T47D (cell line): ENCODE measurements at places on chromosomes 6 and 20.

DNA sequence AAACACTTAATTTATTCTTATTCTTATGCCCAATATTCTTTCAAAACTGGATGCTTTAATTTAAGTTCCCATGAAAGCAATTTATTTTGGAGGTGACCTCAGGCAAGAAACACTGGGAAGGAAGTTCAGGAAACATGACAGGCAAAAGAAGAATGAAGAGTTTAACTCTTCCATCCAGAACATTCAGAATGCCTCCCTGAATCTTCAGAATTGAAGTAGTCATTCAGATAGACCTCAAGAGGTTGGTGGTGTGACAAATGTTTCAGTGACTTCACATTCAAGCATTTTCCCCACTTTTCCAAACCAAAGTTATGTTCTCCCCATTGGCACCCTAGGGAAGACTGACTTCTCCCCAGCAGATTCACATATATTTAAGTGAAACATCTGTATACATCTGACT lies 110.5 kb downstream of the HAO1 start:
- DNase-seq, result no peak

DNA sequence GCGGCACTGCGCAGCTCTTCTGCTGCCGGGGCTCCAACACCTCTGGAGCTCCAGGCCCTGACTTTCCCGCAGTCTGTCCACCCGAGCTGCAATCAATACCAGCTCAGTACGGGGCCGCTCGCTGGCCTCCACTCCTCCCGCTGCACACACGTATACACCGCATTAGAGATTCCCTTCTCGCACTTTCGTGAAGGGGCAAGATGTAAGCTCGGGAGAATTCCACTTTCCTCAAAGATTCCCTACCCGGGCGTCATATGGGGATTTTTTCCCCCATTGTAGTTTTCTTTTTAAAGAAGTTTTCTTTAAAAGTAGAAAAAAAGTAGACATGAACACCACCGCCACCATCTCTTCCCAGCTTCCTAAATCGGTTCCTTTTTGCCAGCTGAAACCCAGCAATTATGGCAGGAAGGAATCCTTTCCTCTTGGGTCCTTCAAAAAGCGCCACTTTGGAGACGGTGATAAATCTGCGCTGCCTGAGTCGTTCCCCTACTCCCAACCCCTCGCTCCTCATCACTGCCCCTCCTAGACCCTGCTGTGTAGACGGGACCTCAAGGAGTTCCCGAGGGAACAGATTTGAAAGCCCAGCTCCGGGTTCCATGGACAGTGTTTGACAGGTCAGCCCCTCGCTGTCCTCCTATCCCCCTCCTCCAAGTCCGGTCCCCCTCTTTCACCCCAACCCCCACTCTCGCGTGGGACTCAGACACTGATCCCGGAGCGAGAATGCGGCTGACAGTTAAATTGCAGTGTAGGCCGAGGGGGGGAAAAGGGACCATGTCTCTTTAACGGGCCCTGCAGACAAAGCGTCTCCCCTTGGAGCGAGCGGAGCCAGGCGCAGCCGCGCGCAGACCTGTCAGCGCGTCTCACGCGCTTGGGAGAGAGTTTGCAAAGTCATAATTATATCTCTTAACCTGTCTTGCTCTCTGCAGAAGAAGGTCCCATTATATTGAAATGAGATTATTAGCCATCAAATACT lies 39.5 kb downstream of the NCR2 start:
- no peak for DNase-seq

- no peak for DNase-seq
These were observed 33.7 kb downstream of the PAX1 start for GRCh38 chr20:21739161-21739560.

DNA sequence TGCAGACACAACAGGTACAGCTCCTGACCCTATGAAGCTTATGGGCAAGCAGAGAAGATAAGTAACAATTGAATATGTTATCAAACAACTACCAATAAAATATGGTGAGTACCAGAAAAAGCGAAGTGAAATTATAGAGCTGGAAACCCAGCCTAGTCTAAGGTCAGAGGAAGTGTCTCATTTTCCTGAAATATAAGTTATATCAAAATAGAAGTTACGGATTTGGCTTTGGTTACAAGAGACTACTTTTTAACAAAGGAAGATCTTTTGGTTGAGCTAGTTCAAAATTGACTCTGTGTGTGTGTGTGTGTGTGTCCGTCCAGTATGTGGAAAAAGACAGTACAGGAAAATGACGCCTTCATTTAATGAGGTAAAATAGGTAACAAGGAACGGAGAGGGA lies 8.9 kb downstream of the STX11 start:
- DNase-seq, result no peak

DNA sequence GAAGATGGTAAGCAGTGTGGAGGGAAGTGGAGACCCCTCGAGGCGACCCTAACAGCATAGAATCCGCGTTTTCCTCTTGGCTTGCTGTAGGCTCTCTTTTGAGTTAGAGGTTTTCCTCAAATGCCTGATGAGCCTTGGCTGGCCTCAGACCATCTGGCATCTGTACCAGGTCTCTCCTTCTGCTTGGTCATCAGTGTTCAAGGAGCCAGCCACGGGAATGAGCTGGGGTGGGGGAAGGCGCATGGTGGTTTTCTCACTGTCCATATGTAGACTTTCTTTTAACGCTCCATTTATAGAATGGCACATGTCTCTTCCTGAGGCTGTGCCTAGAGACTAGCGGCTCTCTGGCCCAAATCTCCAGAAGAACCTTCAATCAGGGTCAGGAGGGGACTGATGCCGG lies 8.1 kb upstream of the GUCA1A start:
- no peak for DNase-seq

GRCh38 chr6:79713701-79714322 lies 82.7 kb downstream of the SH3BGRL2 start:
- peak; percentile 22 for DNase-seq

- peak; percentile 30 for DNase-seq
These were observed 34.3 kb upstream of the MCUR1 start for GRCh38 chr6:13848522-13849150.

GRCh38 chr6:43907789-43908472 lies 137.9 kb downstream of the VEGFA start:
- DNase-seq, result no peak

DNA sequence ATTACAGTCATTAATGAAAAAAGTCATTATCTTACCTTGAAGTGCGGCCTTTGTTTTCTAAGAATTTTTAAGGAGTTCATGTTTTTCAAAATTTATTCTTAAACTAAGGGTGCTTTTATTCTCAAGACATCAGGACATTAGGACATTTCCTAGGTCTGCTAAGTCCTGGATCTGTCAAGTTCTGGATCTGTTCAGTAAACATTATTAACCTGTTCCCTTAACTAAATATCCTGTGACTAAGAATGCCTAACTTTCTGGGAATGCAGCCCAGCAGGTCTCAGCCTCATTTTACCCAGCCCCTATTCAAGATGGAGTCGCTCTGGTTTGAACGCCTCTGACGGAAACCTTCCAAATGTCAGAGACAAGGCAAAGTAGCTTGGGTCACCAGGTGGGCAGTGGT lies 302.6 kb downstream of the SYNE1 start:
- DNase-seq, result no peak

DNA sequence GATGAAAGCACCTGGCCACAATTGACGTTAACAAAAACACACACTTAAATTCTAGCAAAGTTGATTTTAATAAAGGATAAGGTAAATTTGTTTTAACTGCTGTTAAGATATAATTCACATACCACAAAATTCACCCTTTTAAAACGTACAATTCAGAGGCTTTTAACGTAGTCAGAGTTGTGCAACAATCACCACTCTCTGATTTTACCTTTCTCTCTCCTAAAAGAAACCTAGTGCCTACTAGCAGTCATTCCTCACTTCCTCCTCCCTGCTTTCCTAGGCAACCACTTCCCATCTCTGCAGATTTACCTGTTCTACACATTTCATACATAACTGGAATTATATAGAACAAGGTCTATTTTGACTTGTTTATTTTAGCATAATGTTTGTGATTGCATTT lies 58.9 kb downstream of the PTPRK start:
- DNase-seq, result no peak

DNA sequence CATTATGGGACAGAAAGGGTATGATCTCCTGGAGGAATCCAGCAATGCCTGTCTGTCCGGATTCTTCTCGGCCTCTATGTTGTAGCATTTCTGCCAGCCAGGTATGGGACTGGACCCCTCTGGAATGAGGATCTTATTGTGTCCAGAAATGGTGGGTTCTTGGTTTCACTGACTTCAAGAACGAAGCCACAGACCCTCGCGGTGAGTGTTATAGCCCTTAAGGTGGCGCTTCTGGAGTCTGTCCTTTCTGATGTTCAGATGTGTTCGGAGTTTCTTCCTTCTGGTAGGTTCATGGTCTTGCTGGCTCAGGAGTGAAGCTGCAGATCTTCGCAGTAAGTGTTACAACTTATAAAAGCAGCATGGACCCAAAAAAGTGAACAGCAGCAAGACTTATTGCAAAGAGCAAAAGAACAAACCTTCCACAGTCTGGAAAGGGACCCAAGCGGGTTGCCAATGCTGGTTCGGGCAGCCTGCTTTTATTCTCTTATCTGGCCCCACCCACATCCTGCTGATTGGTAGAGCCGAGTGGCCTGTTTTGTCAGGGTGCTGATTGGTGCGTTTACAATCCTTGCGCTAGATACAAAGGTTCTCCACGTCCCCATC lies 62.3 kb upstream of the IER3 start:
- no peak for DNase-seq

- no peak for DNase-seq
These were observed 146.9 kb downstream of the FOXC1 start for GRCh38 chr6:1756472-1757129.

DNA sequence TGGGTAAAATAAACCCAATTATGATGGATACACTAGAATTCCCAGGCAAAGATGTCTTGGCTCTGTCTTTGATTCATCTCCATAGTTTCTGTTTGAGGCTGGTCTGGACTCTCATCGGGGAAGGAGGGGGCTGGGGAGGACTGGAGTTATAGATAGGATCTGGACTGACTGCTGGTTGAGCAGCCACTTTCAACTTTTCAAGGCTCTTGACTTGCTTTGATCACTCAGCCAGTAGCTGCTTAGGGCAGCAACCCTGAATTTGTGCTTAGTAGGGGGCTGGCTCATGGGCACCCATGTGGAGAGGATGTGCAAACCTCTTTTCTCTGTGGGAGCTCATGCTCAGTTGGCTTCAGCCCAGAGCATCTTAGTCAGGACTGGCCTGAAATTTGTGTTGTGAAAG lies 114.0 kb upstream of the NEDD9 start:
- no peak for DNase-seq

DNA sequence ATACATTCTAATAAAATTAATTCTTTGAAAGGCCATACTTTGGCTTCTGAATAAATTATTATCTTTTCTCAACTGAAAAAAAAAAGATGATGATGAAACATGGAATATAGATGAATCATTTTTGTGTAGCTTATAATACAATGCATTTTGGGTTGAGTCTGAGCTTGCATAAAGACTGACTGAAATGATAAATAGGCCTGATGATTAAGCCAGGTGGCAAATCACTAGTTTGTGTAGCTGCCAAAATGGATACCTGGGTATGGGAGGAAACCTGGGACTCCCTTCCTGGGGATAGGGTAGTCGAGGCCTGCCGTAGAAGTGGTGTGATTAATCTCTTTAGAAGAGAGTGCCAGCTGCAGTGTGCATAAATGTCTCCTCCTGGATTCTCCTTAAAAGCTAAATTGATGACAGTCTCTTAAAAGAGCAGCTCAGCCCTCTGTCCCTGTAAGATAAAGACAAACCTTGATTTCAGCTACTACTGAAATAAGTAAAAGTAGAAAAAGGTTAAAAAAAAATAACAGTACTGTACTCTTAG lies 275.1 kb downstream of the GRIK2 start:
- no peak for DNase-seq

GRCh38 chr6:166850677-166851076 lies 105.7 kb downstream of the RNASET2 start:
- DNase-seq, result no peak

DNA sequence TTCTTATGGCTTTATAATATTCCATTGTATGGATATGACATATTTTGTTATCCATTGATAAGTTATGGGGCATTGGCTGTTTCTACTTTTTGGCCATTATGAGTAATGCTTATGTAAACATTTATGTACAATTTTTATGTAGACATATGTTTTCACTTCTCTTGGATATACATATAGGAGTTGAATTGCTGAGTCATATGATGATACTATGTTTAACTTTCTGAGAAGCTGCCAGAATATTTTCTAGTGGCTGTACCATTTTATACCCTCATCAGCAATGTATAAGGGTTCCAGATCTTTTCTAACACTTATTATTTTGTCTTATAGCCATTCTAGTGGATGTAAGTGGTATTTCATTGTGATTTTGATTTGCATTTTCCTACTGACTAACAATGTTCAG lies 23.1 kb downstream of the OTOR start:
- no peak for DNase-seq

DNA sequence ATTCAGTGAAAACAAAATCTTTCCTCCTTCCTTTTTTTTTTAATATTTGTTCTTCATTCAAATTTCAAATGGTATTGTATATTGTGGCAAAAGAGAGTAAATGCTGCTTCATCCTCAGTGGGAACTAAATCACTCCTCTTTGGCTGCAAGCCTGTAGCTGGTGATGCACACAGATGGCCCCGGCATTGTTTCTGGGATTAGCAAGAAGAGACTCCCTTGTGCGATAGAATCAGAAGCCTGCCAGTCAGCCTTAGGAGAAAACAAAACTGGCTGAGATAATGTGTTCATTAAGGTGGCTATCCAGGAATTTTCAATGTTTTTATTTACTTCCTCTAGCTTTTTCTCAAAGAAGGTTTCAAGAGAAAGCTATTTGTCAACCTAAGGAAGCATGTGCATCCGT lies 20.7 kb upstream of the ELOVL2 start:
- DNase-seq, result no peak

DNA sequence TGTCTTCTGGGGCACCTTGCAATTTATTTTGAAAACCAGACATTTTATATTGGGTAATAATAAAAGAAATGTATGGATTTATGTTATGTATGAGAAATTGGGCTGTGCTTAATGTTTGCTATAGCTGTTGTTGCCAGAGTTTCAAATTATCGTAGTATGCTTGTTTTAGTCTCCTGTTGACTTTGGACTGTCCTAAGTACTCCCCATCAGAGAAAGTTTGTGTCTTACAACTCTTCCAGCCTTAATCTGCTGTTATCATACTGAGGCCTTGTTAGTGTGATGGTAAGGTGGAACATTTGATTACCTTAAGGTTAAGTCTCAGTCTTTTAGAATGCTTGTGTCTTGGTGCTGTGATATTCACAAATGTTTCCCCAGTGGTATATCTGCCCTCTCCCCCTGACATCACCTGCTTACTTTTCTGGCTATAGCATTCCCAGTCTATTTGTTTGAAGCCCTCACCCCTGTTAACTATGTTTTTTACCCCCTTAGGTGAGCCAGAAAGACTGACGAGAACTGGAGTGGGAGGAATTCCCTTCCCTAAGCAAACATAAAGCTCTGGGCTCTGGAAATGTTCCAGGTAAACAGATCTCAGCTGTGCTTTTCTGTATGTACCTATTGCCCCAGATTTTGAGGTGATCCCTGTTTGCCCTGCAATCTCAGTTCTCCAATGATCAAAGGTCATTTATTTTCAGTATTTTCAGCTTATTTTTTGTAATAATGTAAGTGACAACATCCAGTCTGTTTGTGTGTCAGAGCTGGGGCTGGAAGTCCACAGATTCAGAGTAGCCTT lies 581.1 kb upstream of the CITED2 start:
- no peak for DNase-seq

DNA sequence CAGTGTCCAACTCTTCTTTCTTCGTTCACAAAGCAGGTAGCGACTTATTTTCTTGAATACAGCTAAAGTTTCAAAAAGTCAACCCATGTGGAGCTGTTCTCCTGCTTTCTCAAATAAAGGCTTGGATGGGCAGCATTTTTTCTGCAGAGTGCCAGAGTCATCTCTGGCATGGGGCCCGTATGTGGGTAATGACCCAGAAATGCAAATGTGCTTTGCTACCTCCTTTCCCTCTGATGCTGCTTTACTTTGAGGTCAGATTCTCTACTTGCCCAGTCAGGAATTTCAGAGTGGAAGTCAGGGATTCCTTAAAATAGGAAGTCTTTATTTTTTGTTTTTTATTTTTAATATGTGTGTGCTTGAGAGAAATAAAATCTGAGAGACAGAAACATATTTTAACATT lies 4.9 kb downstream of the NKAIN2 start:
- DNase-seq, result no peak
